ENCODE measurements at places on chromosomes 11 and 22.

GRCh38 chr11:71395263-71395560 is 53.0 kb downstream of the DHCR7 start:
- no peak for DNase-seq

DNA sequence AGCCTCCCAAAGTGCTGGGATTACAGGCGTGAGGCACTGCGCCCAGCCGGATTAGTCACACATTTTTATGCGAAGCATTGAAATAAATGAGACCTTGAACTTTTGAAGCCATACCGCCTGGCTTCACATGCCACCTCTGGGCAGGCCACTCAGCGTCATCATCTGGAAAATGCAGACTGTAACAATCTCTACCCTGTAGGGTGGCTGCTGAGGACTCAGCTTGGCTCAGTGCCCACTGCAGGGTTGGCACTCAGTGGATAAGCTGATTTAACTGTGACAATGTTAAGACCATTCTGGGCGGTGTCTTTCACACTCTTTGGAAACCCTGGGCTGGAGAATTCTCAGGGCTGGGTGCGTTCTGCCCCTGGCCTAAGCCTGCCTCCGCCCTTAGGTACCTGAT is 8.5 kb downstream of the SH3BP1 start:
- no peak for DNase-seq

GRCh38 chr11:113926273-113927197 is 21.9 kb downstream of the HTR3B start:
- no peak for DNase-seq

- no peak for DNase-seq
Observed at GRCh38 chr22:49373801-49374226, 453.9 kb downstream of the BRD1 start.

GRCh38 chr11:47466701-47467250 is 17.8 kb upstream of the RAPSN start:
- DNase-seq, result no peak

DNA sequence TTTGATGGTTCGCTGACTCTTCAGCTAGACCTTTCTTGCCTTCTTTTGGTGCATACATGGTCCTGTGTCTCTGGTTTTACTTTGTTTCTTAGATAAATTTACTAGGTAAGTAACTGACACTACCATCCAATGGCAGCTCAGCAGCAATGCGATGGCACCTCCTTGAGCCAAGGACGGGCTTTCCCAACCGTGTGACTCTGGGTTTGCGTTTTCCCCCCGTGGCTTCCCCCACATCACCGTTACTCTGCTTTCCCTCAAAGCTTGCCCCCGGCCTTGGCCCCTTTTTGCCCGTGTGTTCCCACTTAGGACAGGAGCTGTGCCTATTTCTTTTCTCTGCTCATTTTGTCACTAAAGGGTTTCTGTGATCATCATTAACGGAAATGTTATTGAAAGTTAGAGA is 41.5 kb downstream of the TBC1D22A start:
- no peak for DNase-seq

GRCh38 chr11:33015621-33016551 is at the start of gene DEPDC7:
TSS of gene DEPDC7 (plus strand) at chr11:33015878. CDS start at chr11:33015956, 78 bp downstream.
- peak; percentile 95 for DNase-seq

- DNase-seq, result no peak
Observed at GRCh38 chr11:47338396-47339241, 13.9 kb downstream of the MYBPC3 start.

DNA sequence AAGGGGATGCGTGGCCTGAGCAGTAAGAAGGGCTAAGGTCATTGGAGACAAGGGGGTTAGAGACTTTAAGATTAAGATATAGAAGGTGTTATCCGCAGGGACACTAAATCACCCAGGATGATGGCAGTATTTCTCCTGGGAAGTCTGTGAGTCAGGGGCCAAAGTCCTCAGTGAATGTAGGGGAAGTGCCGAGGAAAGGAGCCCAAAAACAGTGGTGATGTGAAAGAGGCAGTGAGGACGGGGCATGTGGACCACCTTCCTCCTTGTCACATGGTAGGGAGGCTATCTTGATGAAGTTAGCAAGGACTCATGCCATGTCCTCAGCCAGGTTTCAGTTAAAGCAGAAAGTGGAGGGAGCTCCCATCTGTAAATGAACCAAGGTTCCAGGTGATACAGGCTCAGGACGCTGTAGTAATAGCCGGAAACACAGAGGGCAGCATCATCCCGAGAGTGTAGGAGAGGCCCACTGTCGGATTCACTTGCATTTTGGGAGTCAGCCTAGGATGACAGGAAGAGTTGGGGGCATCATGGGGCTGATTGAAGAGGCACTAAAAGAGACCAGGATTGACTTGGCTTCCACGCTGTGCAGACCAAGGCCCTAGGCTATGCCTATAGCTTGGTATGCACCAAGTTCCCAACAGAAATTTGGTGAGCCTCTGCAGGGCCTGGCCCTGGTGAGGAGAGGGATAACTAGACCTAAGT is 33.5 kb downstream of the WEE1 start:
- no peak for DNase-seq

DNA sequence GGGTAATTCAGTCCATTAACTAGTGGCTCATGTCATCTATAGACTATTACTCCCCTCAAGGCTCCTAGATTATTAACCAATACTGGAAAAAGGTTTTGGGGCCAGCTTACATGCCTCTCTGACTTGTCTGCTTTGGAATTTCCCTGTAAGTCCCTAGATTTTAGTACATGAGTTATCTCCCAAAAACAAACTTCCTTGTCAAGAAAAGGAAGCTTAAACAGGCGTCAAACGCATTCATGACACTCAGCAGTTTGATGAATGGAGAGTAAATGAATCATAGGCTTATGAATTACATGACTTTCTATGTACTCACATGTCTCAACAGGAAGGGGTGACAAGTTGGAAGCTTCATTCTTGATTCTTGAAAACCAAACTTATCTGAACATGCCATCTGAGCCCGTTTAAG is 70.8 kb downstream of the BLID start:
- DNase-seq, result no peak
